NCI-H1694 treated with DMSO at 0.1 percent for 48 hours (cell line): ENCODE measurements at places on chromosomes 6 and 20.

- peak; percentile 63 for DNase-seq
These were observed 84.1 kb upstream of the POPDC3 start for GRCh38 chr6:105263685-105264610.

DNA sequence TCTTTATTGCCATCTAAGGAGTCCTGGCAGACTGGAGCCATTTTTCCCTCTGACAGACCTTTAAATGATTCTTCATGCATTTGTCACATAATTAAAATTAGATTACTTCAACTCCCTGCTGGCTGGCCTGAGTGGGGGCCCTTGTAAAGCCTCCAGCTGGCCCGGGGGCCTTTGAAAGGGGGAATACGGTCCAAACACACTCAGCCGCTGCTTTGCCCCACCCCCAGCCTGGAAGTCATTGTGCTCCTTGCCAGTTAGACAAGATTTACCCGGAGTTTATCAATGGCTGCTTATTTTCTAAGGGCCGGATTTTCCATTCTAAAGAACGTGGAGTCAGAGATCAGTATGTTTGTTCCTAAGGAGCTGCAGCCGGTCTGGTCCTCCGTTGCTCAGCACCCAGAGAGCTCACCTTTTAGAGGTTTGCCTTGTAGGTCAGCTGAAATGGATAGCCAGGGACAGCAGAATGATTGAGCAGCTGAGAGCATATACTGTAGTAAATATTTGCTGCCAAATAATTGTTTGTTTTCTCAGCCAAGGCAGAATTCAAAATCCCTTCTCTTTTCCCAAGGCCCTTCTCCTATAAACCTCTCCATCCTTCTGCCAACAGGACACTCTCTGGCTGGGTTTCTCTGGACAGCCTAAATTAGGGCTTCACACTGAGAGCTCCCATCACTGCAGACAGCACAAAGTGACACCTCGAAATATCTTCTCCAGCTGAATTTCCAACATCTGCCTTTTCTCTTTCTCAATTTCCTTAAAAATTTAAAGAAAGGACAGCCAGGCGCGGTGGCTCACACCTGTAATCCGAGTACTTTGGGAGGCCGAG lies 68.4 kb upstream of the RBM24 start:
- DNase-seq: no peak

GRCh38 chr6:79864421-79864820 lies 82.9 kb downstream of the ELOVL4 start:
- no peak for DNase-seq

DNA sequence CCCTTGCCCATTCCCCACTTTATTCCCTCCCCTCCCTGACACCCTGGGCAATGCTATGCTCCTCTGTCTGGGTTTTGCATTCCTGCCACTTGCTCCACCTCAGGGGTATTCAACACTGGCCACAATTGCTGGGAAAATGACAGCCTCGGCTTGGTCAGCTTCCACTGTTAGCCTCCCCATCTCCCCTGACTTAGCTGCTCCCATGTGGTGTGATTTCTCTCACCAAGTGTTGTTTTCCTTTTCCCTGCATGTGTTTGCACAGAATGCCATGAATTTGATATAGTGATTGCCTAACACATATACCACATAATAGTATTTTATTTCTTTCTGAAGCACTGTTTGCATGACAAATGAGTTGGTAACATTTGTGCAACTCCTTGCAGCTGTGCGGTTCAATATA lies 1.4 kb upstream of the LEMD2 start:
- no peak for DNase-seq

DNA sequence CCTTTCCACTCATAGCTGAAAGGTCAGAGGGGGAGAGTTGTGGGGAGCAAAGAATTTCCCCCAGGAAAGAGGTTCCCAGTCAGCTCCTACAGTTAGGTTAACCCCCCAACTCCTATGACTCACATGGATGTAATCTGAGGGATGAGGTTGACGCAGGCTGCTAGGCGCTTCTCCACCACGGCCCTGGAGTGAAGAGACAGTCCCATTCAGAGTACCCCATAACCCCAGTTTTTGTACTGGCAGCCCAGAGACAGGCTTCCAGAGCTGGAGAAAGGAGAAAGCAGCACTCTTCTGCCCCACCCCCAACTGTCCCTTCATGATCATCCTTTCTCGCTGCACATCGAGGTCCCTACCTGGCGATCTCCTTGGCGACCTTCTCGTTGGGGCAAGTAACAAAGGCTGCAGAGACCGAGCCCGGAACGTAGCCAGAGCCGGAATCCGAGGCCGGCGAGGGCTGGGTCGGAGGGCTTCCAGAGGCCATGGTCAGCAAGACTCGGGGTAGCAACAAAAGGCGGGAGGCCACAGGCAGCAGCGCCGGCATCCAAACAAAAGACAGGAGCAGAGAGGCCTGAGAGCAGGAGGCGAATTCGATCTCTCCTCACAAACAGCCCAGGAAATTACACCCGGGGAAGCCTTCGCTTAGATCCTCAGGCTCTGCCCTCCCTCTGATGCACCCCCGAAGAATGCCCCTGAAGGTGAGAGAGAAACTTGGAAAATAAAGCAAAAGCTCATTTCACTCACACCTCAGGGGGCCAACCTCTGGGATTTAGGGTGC lies 592 bp downstream of the CUTA start:
- no peak for DNase-seq
